ENCODE measurements at places on chromosomes 12 and 14.
A peak's percentile ranks its signal among the peaks of the same experiment; 100 is the strongest.

- no peak for DNase-seq
Observed at GRCh38 chr12:779745-780734, 27.7 kb downstream of the WNK1 start.

DNA sequence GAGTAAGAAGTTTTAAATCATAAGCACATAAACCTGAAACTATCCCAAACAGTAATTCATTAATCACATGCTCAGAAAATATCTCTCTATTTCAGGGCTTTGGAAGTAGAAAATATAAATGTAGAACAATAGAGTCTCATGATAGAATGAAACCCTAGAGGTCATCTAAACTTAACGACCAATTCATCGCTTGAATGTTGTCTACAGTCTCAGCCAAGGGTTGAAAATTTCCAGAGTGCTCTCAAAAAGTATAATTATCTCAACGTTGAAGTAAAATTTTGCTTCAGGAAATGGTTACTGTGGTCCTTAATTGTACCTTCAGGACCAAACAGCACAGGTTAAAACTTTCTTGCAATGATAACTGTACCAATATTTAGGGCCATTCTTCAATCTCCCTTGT lies 1053.6 kb upstream of the SEL1L start:
- no peak for DNase-seq

DNA sequence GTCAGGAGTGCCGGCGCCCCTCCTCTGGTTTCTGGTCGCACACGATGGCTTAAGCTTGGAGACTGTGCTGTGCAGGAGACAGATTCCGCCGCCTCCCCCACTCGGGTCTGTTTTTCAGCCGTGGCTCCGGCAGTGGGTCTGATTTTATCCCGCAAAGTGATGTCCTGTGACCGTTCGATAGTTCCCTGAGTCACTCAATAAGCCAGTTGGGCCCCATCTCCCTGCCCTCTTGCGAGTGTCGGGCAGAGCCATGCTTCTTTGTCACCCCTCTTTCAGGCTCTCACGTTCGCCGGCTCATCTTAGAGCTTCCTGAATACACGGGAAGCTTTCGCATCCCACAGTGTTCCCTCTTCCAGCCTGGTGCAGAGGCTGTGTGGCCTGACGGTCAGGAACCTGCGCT lies 127.8 kb upstream of the RFLNA start:
- no peak for DNase-seq

DNA sequence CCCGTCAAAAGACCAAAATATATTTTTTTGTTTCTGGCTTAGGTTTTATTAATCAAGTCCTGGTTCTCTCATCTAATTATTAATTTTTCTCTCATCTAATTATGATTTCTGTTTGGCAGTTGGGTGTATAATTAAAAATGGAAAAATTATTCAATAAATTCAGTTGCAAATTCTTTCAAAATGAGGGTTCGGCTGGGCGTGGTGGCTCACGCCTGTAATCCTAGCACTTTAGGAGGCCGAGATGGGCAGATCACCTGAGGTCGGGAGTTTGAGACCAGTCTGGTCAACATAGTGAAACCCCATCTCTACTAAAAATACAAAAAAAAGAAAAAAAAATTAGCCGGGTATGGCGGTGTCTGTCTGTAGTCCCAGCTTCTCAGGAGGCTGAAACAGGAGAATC lies 3.9 kb upstream of the GTSF1 start:
- no peak for DNase-seq

GRCh38 chr12:103928682-103929045 lies 1.5 kb upstream of the HSP90B1 start:
- no peak for DNase-seq

- no peak for DNase-seq
Observed at GRCh38 chr12:108573317-108573716, 10.9 kb downstream of the ISCU start.

DNA sequence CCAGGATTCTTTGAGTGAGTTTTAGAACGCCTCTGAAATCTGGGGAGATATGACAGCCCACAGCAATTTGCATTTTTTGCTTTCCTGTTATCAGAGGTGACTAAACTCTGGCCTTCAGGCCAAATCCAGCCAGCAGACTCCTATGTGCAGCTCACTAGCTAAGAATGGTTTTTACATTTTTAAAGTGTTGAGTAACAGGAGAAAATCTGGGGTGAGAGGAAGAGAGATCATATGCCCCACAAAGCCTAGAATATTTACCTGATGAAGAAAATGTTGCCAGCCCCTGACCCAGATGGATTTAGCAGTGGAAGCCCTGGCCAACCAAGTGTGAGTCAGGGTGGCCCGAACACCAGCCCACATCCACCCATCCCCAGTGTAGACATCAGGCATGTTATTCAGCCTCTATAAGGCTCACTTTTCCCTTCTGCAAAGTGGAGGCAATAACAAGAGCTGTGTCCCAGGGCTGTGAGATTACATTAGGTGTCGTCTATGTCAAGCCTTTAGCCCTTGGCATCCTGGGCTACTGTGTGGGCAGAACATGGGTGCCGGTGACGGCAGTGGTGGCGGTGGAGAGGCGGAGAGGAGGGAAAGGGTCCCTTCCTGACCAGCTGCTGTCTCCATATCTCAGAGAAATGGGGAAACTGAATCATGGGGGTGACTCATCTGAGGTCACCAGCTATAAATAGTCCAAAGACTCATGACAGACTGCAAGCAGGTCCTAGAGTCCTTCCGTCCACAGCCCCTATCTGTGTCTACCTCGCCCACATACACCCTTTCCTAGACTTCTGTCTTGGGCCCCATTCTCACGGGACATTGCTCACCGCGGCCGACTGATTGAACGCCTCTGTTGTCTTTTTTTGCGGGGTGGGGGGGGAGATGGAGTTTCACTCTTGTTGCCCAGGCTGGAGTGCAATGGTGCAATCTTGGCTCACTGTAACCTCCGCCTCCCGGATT lies 32.6 kb upstream of the CD9 start:
- DNase-seq: peak; percentile 52

DNA sequence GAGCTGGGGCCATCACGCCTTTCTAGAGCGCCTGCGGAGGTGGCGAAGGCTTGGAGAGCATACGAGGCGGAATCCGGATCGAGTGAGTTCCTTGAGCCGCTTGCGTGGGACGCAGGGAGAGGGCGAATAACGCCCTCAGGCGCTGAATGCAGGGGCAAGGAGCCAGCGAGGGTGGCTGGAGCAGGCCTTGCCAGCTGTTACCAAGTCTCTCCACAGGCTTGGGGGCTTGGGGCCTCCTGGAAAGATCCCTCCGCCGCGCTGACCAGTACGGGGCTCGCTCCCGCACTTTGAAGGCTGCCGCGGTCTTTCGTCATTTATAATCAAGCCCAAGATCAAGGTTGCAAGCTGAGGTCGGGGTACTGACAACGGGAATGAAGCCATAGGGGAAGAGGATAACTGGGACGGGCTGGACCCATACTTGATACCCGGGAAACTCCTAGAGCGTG lies 1.2 kb downstream of the FLRT2 start:
- DNase-seq: no peak

GRCh38 chr14:80324649-80325048 lies 113.3 kb upstream of the DIO2 start:
- DNase-seq: no peak

- no peak for DNase-seq
Observed at GRCh38 chr12:31466768-31467167, 124.2 kb downstream of the DENND5B start.

DNA sequence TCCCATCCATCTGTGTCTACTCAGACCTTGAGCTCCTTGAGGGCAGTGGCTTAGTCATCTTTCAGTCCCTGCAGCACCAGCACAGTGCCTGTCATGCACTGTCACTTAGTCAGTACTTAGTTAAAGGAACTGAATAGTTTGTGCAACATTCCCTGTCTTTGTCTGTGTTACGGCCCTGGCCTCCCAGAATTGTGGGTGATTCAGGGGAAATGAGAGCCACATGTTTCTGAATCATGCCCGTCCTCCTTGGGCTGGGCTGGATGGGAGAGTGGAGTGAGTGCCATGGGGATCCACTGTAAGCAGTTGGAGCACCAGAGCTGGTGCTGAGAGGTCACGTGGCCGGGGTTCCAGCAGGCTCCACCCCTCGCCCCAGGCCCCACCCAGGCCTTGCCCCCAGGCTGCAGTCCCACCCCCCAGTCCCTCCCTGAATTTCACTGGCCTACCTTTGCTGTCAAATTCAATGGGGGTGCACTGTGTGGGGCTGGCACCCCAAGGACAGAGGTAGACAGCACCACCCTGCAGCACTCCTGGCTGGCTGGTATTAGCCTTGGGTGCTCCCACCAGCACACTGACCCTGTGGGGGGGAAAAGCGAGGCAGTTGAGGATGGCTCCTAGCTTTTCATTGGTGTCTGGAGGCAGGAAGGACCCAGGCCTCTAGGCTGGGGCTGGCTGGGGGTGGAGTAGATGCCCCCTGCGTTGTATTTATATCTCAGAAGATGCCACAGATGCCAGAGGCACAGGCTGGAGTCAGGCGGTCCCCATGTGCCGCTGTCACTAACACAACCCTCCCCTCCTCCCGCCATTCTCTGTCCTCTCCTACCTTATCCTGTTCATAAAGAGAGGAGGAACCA lies 7.5 kb downstream of the ITGA5 start:
- peak; percentile 40 for DNase-seq

DNA sequence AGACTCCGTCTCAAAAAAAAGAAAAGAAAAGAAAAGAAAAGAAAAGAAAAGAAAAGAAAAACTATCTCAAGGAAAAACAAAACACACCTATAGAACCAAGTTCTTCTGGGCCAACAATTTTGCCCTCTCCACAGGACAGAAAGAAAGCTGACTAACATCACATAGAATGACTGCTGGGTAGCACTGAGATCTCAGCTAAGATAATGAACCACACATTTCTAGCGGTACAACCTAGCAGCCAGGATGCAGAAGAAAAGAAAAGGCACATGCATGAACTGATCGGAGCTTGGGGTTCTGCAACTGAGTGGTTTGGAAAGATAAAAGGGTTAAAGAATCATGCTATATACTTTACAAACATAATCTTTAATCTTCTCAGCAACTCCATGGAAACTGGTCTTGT lies 19.5 kb downstream of the TMED10 start:
- DNase-seq: no peak
